ENCODE measurements at places on chromosomes 12 and 14. TPM values are rescaled to one million over a fixed set of nuclear protein-coding genes. Genes with fewer than 3 reads are reported as not detected.
A peak's percentile ranks its signal among the peaks of the same experiment; 100 is the strongest.

- H3K4me3 ChIP-seq, result no peak overlapping the region
- peaks cover 3% of the 10 kb centered on the region for H3K27me3 ChIP-seq
- H3K36me3 ChIP-seq, result no peaks in the 10 kb centered on the region
- no peak overlapping the region for H3K27ac ChIP-seq
Measured at GRCh38 chr12:16076557-16076956, 165.4 kb downstream of the DERA start.

GRCh38 chr14:57352396-57353170 lies 37.8 kb upstream of the NAA30 start:
- no peaks in the 10 kb centered on the region for H3K36me3 ChIP-seq
- H3K4me1 ChIP-seq, result no peaks in the 10 kb centered on the region
- DNase-seq, result no peak
- H3K27me3 ChIP-seq, result peaks cover 9% of the 10 kb centered on the region

TOMM20L gene
- not detected for total RNA-seq

DNA sequence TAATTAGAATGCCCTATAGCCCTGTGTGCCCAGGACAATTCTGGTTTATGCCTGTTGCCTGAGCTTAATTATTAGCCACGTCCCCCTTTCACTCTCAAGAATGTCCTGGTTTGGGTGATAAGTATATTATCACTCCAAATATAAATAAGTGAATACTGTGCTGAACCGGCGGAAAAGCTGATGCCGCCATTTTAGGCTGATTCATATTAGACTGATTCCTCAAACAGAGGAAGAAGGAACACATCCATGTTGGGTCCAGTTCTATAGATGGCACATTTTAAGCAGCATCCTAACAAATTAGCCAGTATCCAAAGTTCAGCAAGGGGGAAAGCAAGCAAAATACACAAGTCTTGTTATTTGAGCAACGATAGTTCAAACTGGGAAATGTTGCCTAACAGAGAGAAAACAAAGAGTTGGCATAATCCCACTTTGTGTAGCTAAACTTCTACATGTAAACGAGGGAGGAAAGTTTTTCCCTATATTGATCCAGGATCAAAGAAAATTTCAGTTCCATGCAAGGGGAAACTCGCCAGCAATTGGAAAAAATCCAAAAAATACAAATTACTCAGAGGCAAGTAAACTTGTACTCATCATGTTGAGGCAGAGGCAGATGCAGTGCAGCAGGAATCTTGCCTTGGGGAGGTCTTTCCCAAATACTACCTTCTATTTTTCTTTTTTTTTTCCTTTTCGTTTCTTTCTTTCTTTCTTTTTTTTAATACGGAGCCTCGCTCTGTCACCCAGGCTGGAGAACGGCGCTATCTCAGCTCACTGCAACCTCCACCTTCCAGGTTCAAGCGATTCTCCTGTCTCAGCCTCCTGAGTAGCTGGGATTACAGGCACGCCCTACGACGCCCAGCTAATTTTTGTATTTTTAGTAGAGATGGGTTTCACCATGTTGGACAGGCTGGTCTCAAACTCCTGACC lies 96.2 kb downstream of the ITPR2 start:
- no peaks in the 10 kb centered on the region for H3K27me3 ChIP-seq
- H3K36me3 ChIP-seq, result peaks cover 24% of the 10 kb centered on the region
- peaks cover 23% of the 10 kb centered on the region for H3K4me1 ChIP-seq
- no peak for DNase-seq
- no peak overlapping the region for H3K4me3 ChIP-seq

DNA sequence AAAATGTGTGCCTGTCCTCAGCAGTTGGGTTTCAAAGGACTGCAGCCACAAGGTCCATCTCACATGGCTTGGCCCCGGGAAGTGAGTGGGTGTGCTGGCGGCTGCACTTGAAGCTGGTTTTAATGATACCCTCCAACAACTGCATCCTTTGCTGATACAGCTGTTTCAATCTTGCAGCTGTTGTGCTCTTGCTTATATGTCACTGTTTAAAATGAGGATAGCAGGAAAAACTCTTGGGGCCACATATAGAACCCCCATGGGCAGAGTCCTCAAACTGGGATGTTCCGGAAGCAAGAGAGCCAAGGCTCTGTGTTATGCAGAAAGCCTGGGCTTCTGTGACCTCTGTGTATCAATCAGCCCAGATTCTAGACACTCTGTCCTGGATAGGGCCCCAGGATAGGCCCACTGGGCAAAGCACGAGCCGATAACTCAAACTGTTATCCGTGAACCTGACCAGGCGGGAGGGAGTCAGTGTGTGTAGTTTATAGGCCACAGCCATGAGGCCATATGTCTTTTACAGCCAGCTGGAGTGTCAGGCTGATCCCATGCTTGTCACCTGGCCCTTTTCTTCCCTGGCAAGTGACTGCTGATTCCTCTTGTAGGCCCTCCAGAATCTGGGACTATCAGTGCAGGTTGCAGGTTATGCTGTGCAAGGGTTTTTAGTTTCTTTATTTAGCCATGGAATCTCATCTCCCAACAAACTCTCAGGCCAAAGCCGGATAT lies 74.3 kb downstream of the SSPN start:
- DNase-seq, result no peak
- H3K4me3 ChIP-seq, result no peak overlapping the region
- peaks cover 5% of the 10 kb centered on the region for H3K27me3 ChIP-seq
- peaks cover 7% of the 10 kb centered on the region for H3K4me1 ChIP-seq
- H3K27ac ChIP-seq, result no peak overlapping the region
- no peaks in the 10 kb centered on the region for H3K36me3 ChIP-seq

GRCh38 chr14:73718418-73719251 lies 4.5 kb upstream of the PNMA1 start:
- no peak for DNase-seq
- H3K27me3 ChIP-seq, result no peaks in the 10 kb centered on the region

SRRM4 gene
- total RNA-seq, result not detected

DNA sequence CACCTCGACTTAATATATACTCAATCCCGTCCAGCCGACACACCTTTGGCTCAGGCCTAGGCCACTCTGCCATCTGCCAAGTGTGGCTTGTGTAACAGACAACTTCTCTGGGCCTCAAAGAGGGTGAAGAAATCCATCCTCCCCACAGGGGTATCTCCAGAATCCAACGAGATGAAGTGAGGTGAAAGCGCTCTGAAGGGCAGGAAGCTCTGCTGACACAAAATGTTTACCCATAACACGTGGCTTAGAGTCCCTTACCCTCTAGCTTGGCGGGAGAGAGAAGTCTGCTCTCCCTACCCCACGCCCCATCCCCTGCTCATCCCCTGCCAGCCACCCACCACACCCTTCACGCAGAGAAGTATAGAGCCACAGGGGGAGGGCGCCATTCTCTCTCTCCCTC lies 13.0 kb downstream of the ZBTB39 start:
- peaks cover 1% of the 10 kb centered on the region for H3K36me3 ChIP-seq
- H3K4me1 ChIP-seq, result peaks cover 12% of the 10 kb centered on the region
- DNase-seq, result no peak
- no peak overlapping the region for H3K27ac ChIP-seq

- no peak overlapping the region for H3K27ac ChIP-seq
- DNase-seq, result no peak
- H3K4me3 ChIP-seq, result no peak overlapping the region
- H3K27me3 ChIP-seq, result no peaks in the 10 kb centered on the region
Measured at GRCh38 chr14:35988972-35989690, 163.0 kb downstream of the BRMS1L start.

- no peaks in the 10 kb centered on the region for H3K4me1 ChIP-seq
- H3K27ac ChIP-seq, result no peak overlapping the region
- peaks cover 5% of the 10 kb centered on the region for H3K27me3 ChIP-seq
- DNase-seq, result no peak
- H3K4me3 ChIP-seq, result no peak overlapping the region
Measured at GRCh38 chr14:58718226-58719205, 80.8 kb downstream of the DACT1 start.

GRCh38 chr12:42735861-42736361 lies 146.4 kb upstream of the PRICKLE1 start:
- H3K36me3 ChIP-seq, result no peaks in the 10 kb centered on the region
- no peak overlapping the region for H3K4me3 ChIP-seq
- H3K27me3 ChIP-seq, result no peaks in the 10 kb centered on the region
- H3K4me1 ChIP-seq, result no peaks in the 10 kb centered on the region

DNA sequence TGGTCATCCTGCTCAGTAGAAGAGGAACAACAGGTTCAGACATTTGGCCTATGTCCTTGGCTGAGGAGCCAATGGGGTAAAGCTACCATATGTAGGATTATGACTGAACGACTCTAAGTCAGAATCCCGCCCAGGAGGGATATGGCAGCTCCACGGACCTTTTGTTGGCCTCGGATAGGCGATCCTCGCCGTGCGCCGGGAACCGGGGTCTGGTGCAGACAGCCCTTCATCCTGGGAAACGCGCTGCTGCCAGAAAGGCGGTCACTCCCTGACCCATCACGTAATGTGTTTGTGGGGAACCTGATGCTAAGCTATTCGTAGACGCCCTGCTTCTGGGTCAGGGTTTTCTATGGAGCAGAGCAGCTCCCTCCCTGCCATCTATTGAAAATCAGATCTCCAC lies 178.9 kb upstream of the ALG10B start:
- H3K27me3 ChIP-seq, result no peaks in the 10 kb centered on the region
- no peak overlapping the region for H3K4me3 ChIP-seq
- H3K36me3 ChIP-seq, result no peaks in the 10 kb centered on the region
- H3K4me1 ChIP-seq, result peaks cover 4% of the 10 kb centered on the region

DNA sequence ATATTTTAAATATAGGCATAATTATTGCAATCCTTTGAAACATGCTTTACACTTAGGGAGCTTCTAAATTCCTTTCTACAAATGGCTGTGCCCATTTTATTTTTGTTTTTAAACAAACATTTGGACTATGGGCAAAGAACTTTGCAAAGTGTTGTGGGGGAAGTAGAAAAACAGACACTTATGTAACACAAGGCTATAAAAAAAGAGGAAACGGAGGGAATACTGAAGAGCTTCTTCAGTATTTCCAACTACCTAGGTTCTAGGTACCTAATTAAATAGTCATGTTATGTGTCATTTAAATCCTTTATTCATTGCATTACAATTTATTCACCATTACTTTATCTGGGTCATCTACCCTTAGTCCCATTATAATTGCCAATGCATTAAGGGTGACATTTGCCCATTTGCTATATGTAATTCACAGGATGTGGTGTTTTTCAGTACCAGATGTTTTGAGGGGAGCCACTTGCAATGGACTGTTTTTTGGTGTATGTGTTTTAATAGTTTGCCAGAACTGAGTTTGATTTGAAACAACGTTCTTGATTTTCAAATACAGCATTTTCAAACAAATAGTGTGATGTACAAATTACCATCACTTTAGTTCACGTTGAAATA lies 1.5 kb upstream of the MSRB3 start:
- H3K27me3 ChIP-seq, result peaks cover 62% of the 10 kb centered on the region
- peaks cover 1% of the 10 kb centered on the region for H3K4me1 ChIP-seq
- DNase-seq, result no peak

DNA sequence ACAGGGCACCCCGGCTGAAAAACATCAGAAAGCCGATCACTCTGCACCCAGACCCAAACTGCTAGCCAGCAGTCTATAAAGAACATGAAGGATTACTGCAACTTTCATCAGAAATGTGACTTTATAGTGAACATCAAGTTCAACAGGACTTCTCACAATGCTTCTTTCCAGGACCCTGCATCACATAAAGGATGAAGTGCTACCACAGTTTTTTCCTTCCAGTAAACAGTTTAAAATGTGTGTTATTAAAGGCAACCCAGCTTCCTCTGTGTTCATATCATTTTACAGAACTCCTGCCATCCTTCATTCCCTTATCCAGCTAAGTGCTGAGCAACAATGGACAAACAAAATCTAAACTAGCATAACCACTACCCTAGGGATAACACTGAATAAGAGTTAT lies 280.3 kb upstream of the DIO2 start:
- no peak overlapping the region for H3K4me3 ChIP-seq
- H3K27ac ChIP-seq, result no peak overlapping the region
- H3K36me3 ChIP-seq, result no peaks in the 10 kb centered on the region
- H3K27me3 ChIP-seq, result no peaks in the 10 kb centered on the region

- DNase-seq, result no peak
- peak overlapping the region; percentile 90 for H3K27ac ChIP-seq
- peaks cover 39% of the 10 kb centered on the region for H3K4me1 ChIP-seq
- H3K27me3 ChIP-seq, result no peaks in the 10 kb centered on the region
- peaks cover 20% of the 10 kb centered on the region for H3K36me3 ChIP-seq
Measured at GRCh38 chr14:63510538-63510937, 32.6 kb downstream of the PPP2R5E start.

- peaks cover 14% of the 10 kb centered on the region for H3K27me3 ChIP-seq
- no peak overlapping the region for H3K4me3 ChIP-seq
- H3K27ac ChIP-seq, result no peak overlapping the region
- no peaks in the 10 kb centered on the region for H3K36me3 ChIP-seq
- DNase-seq, result no peak
- H3K4me1 ChIP-seq, result no peaks in the 10 kb centered on the region
Measured at GRCh38 chr12:8681129-8681884, 16.5 kb upstream of the RIMKLB start.

GRCh38 chr12:70449753-70450341 lies 83.8 kb downstream of the KCNMB4 start:
- H3K27ac ChIP-seq, result no peak overlapping the region
- no peaks in the 10 kb centered on the region for H3K27me3 ChIP-seq
- H3K4me3 ChIP-seq, result no peak overlapping the region
- H3K4me1 ChIP-seq, result no peaks in the 10 kb centered on the region
- DNase-seq, result no peak

- no peak for DNase-seq
- H3K36me3 ChIP-seq, result no peaks in the 10 kb centered on the region
- H3K27me3 ChIP-seq, result no peaks in the 10 kb centered on the region
Measured at GRCh38 chr12:14171106-14171505, 189.7 kb upstream of the GRIN2B start.

- H3K4me1 ChIP-seq, result peaks cover 5% of the 10 kb centered on the region
- no peaks in the 10 kb centered on the region for H3K27me3 ChIP-seq
- H3K36me3 ChIP-seq, result no peaks in the 10 kb centered on the region
- peak; percentile 56 for DNase-seq
- H3K4me3 ChIP-seq, result peak overlapping the region; percentile 65
- H3K27ac ChIP-seq, result peak overlapping the region; percentile 94
Measured at GRCh38 chr14:99524804-99525698, 43.8 kb downstream of the CCNK start.

RNASE1 gene
- total RNA-seq, result 2.8 TPM

RPS6KA5 gene
- 48.1 TPM for total RNA-seq

DNA sequence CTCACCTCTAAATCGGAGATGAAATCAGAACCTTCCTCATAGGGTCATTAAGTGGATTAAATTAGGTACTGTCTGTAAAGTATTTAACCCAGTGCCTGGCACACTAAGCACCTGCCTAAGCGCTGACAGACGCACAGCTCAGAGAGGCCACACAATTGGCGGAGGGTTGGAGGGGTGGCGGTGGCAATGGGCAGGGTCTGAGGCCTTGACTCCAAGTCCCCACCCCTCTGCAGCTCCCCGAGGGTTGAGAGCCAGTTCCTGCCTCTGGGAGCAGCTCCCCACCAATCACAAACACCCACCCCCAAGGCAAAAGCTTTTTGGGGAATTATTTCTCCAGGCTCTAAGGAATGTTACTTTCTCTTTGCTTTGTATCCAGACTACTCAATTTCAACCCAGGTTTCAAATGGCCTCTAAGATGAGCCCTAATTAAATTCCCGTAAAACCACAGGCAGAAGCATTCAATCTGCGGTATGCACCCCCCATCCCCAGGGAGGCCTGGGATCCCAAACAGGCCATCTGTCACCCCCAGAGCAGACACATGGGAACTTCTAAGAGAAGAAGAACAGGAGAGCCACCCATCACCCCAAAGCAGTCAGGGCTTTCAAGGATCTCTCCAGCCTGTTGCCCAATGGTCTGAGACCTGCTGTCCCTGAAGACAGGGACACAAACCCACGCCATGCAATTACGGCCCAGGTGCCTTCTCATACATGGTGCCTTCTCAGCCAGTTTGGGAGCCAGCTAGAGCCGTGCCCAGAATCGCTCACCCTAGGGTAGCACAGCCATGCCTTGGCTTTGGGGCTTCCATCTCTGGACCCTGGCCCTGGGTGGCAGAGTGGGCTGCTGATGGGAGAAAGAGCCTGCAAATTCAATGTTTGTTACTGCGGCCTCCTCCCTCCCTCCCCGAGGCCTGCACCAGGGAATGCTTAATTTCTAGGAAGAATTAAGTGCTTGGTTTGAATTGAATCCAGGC lies 66.1 kb downstream of the CHGA start:
- H3K4me1 ChIP-seq, result peaks cover 2% of the 10 kb centered on the region
- H3K4me3 ChIP-seq, result no peak overlapping the region
- DNase-seq, result no peak
- H3K27me3 ChIP-seq, result no peaks in the 10 kb centered on the region
